Hematopoietic multipotent progenitor cell treated with erythropoietin and hydrocortisone succinate and interleukin-3 and kit ligand, for 8 days (in vitro differentiated cells): ENCODE measurements at places on chromosomes 7 and 10.

- DNase-seq: no peak
Measured at GRCh38 chr10:86260564-86260963, 106.0 kb downstream of the GRID1 start.

DNA sequence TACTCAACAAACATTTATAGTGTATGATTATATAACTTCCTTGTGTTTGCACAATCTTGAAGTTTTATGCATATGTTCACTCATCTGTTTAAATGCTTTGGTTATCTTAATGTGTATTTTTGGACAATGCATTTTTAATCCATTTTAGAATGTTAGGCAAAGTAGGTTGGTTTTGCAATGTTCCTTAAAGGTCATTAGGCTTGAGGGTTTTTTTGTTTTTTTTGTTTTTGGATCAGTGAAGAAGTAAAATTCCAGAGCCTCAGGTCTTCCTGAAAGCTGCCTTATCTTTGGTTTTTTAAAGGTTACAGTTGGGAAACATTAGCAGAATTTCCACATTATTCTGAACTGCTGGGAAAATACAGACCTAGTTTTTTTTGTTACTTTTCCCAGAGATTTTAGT lies 12.8 kb downstream of the MDFIC start:
- no peak for DNase-seq

- DNase-seq: no peak
Measured at GRCh38 chr10:131085091-131085860, 226.2 kb downstream of the TCERG1L start.

DNA sequence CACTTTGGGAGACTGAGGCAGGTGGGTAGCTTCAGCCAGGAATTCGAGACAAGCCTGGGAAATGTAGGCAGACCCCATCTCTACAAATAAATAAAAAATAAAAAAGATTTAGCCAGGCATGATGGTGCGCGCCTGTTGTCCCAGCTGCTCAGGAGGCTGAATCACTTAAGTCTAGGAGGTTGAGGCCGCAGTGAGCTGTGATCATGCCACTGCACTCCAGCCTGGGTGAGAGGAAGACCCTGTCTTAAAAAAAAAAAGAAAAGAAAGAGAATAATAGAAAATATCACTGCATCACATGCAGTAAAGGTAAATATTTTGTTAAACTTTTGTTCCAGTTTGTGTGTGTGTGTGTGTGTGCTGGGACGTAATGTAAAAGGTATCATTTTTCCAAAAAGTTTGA lies 3.0 kb downstream of the STRIP2 start:
- DNase-seq: no peak

DNA sequence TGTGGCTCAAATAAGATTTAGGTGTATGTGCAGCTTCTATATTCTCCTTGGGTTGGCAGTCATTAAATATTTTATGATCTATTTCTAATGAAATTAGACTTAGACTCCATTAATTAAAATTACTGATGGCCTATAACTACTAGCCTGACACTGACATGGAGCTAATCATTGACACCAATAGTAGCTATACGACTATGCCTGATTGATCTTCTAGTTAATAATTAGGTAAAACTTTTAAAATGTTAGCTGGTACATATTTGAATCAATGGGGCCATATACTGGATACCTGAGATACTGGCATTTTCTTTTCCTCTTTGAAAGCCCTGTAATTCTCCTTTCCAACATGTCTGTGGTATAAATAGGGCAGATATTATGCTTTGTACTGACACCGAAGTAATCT lies 14.4 kb downstream of the WEE2 start:
- no peak for DNase-seq

DNA sequence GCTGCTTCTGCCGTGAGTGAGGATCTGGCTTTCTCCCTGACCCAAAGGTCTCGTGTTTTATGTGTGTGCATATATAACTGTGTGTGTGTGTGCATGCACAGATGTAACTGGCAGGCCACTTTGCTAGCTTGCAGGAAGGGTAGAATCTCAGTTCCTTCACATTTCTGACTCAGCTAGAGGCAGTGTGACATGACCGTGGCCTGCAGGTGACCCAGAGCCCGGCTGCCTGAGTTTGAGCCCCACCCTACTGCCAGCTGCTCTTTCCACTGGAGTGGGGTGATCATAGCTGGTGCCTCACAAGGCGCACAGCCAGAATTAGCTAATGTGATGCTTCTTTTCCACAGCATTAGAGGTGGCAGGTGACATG lies 9.3 kb upstream of the MYL7 start:
- no peak for DNase-seq

DNA sequence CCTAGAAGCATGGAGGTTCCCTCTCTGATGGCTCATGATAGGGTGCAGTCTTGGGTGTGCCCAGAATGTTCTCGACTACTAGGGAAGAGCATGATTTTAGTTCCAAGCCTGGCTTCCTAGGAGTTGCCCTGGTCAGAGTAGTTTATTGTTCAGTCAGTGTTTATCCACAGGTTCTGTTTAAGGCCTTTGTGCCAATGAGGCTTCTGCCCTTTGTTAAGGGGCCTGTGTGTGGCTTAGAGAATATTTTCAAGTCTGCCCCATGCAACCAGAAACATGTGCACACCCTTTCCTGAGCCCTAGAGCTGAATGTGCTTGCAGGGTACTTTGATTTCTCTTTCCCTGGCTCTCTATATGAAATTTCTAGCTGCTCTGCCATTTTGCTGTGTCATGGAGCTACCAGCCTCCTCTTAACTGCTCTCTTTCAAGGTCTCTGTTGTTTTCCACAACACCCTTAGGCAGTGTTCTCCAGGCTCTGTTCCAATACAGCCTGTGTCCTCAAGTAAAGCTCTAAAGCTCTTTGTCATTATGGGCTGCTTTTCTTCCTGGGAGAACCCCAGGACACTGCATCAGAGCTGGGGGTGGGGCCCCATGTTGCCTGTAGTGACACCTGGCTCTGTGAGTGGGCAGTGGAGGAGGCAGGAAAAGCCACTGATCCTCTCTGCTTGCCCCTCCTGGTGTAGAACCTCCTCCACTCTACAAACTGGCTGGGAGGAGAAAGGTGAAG lies 34.1 kb upstream of the TSPAN33 start:
- DNase-seq: peak; percentile 13

- no peak for DNase-seq
Measured at GRCh38 chr10:61812920-61813319, 88.6 kb upstream of the ARID5B start.

- DNase-seq: no peak
Measured at GRCh38 chr10:129743738-129744133, 220.3 kb downstream of the EBF3 start.

- DNase-seq: no peak
Measured at GRCh38 chr7:86199881-86200614, 443.7 kb upstream of the GRM3 start.

- no peak for DNase-seq
Measured at GRCh38 chr10:101749047-101750016, 26.6 kb downstream of the FGF8 start.

DNA sequence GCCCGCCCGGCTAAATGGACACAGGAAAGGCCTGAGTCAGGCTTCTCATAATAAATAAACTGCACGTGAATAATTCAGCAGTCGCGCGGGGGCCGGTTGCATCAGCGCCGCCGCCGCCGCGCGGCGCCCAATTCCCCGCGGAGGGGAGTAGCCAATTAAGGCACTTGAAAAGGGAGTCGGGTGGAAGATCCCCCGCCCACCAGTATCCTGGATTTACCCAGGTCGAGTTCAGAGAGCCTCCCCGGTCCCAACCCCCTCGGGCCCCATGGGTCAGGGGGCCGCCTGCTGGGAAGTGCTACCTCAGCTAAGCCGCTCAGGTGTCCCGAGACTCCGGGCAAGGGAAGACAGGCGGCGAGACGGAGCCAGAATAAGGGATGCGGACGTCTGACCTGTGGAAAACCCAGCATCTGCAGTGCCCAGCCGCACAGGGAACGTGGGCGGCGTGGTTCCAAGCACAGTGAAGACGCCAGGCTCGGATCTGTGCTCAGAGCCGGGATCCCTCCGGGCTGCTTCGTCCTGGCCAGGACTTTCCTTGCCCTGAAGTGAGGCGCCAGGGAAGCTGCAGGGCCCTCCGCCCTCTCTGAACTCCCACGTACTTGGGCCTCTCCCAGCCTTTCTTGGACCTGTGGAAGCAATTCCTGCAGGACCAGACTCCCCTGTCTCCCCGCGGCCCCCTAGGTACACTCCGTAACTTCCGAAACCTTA lies 7.3 kb upstream of the LBX1 start:
- DNase-seq: no peak

DNA sequence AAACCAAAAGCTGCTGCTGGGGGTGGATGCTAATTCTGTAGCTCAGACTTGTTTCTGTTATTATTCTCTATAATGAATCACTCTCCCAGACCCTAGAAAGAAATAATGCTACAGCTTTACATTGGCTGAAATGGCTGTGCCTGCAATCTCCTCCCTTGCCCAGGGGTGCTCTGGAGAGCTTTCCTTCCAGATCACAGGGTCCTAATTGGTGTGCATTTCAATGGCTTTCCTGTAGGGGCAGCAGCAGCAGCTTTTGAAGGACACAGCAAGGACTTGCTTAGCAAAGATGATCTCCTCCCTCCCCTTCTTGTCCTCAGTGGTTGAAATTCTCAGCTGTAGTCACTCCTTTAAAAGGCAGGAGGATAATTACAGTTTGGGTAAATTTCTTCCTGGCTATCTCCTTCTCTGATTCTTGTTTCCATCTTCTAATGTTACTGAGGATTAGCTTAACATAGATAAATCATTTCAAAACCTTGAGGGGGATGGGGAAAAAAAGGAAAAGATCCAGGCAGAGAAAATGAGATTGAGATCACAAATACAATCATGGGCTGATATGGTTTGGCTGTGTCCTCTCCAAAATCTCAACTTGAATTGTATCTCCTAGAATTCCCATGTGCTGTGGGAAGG lies 120.2 kb upstream of the CTTNBP2 start:
- peak; percentile 66 for DNase-seq

GRCh38 chr10:119209035-119209735 lies 1.8 kb downstream of the GRK5 start:
- DNase-seq: peak; percentile 33

DNA sequence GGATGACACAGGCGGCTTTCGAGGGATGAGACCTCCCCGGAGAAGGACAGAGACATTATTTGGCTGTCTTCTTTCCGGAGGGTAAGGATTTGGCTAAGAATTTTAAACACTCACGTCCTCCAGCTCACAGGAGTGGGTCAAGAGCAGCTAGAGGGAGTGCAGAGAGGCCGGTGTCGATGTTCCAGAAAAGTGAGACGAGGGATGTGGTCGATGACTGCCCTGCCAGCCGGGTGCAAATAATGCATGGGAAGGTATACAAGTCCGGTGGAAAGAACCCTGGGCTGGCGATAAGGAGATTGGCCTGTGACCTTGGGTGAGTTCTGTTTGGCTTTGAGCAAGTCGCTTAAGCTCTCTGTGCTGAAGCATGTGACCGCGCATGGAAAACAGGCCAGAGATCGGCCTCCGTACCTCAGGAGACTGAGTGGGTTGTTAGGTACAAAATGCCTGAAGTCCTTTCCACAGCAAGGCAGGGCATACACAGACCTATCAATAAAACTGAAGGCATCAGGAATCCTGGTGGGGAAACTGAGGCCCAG lies 149.1 kb downstream of the UBE2H start:
- DNase-seq: no peak

DNA sequence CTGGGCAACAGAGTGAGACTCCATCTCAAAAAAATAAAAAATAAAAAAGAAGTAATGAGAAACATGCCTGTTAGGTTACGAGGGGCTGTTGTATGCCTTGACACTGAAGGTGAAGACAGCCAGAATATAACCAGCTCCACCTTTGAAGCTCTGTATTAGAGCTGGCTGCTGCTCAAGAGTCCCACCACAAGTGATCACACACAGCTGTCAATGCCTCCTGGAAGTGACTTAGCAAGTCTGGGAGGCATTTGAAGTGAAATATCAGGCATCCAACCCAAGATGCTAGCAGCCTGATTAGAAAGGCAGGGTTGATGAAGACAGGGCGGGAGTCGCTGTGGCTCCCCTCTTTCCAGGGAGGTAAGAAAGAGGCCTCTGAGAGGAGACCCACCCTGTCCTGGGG lies 34.1 kb upstream of the INPP5F start:
- peak; percentile 78 for DNase-seq

- no peak for DNase-seq
Measured at GRCh38 chr10:61841338-61841875, 60.1 kb upstream of the ARID5B start.

DNA sequence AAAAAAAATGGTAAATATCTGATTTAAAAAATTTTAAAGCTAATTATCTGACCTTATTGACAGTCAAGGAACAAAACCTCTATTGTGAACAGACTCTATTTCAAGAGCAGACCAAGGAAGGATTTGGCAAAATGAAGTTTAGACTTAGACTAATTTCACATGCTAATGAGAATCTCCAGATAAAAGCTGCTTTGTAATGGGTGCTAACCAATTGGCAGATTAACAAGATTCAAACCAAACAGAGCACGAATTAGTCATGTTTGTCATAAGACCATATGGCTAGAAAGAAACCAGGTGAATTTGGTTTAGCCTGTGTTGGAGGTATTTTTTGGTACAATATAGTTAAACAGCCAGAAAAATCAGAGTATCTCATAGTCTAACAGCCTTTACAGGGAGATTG lies 429.1 kb upstream of the NFE2L3 start:
- no peak for DNase-seq

GRCh38 chr10:75695994-75696393 lies 264.6 kb downstream of the LRMDA start:
- no peak for DNase-seq

DNA sequence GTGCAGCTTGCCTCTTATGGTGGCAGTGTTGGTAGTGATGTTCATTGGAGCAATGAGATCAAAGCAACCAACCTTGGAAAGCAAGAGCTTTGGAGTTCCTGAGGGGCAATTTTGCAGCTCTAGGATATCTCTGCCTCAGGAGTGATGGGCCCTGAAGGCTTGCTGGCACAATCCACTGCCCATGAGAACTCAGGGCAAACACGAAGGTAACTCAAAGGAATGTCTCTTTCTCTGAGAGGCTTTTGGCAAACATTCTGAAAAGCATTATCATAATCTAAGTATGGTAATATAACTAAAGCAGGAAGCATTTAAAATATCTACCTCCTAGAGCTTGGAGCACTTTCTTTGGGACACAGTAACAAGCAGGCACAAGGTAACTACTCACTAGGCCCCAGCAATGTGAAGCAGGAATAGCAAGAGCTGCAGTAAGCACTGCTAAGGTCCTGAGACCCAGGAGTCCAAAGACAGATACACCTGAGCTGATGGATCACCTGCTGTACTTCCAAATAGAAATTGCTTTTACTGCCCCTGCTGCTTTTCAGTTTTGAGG lies 103.1 kb downstream of the NRF1 start:
- no peak for DNase-seq

GRCh38 chr7:150515248-150516147 lies 826 bp downstream of the GIMAP7 start:
- no peak for DNase-seq

GRCh38 chr7:134371971-134372370 lies 55.2 kb upstream of the SLC35B4 start:
- DNase-seq: no peak

DNA sequence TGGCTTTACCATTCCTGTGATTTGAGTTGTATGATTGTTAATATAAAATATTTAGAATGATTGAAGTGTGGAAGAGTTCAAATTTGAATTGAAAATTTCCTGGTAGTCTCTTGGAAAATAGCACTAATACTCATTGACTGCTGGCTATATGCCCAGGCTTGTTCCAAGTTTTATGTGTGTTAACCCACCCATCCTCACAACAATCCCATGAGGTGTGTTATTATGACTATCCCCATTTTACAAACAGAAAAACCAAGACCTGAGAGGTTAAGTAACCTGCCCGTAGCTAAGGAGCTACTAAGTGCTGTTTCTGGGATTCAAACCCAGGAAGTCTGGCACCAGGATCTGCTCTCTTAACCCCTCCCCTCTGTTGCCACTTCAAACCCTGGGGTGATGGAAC lies 213.9 kb downstream of the CREB5 start:
- DNase-seq: no peak
